Heart left ventricle (tissue), 16 donors: ENCODE measurements at places on chromosomes 6 and 20. TPM values are rescaled to one million over a fixed set of nuclear protein-coding genes. Genes with fewer than 3 reads are reported as not detected.
A peak's percentile ranks its signal among the peaks of the same experiment; 100 is the strongest.

GRCh38 chr20:56952258-56953047, 314.0 kb downstream of the BMP7 start:
- H3K4me1 ChIP-seq = no peaks in the 10 kb centered on the region
- H3K4me3 ChIP-seq = no peak overlapping the region
- H3K27me3 ChIP-seq = peaks cover 65% of the 10 kb centered on the region

GRCh38 chr6:163830641-163831040, 416.1 kb downstream of the QKI start:
- no peak for DNase-seq
- H3K4me1 ChIP-seq = no peaks in the 10 kb centered on the region
- H3K27ac ChIP-seq = no peak overlapping the region
- no peaks in the 10 kb centered on the region for H3K36me3 ChIP-seq
- no peak overlapping the region for H3K4me3 ChIP-seq

Gene MARCKS
- 21.9 TPM for total RNA-seq

Gene SNAI1
- total RNA-seq = 6.7 TPM

GRCh38 chr6:29679962-29680361, 990 bp downstream of the ZFP57 start:
- no peaks in the 10 kb centered on the region for H3K4me1 ChIP-seq
- H3K27ac ChIP-seq = no peak overlapping the region
- no peak for DNase-seq
- peaks cover 8% of the 10 kb centered on the region for H3K27me3 ChIP-seq

DNA sequence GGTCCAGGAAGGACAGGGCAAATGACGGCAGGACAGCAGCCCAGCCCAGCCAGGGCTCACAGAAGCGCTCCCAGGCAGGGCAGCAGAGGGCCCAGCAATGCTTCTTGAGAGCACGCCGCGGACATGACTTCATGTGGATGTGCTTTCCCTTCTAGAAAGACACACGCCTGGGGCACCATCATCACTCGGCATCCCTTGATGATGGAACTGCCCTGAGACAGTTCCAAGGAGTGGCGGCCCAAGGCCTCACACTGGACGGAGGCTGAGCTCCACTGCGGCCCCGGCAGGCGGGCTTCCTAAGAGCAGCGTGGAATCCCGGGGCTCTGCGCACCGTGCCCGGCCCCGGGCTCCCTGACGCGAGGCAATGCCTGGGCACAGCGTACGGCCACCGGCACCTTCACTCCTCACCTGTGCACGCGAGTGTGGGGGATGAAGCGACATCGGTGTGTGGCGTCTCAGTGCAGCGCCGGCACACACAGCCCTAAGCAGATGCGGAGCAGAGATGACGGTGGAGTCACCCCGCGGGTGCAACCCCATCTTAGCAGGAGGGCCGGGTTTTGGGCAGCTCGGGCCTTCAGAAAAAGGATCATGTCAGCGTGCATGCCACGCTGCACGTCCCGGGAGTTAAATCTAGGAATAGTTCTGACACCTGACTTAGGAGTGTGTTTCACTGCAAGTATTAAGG, 86.6 kb downstream of the THBS2 start:
- no peaks in the 10 kb centered on the region for H3K36me3 ChIP-seq
- no peak for DNase-seq
- peak overlapping the region; percentile 83 for H3K27ac ChIP-seq
- H3K4me1 ChIP-seq = peaks cover 15% of the 10 kb centered on the region

Gene HCRTR2
- not detected for total RNA-seq

- DNase-seq = no peak
- H3K36me3 ChIP-seq = no peaks in the 10 kb centered on the region
- no peaks in the 10 kb centered on the region for H3K27me3 ChIP-seq
- no peak overlapping the region for H3K4me3 ChIP-seq
- no peaks in the 10 kb centered on the region for H3K4me1 ChIP-seq
Observed at GRCh38 chr20:32352121-32352720, 5.9 kb upstream of the ASXL1 start.

DNA sequence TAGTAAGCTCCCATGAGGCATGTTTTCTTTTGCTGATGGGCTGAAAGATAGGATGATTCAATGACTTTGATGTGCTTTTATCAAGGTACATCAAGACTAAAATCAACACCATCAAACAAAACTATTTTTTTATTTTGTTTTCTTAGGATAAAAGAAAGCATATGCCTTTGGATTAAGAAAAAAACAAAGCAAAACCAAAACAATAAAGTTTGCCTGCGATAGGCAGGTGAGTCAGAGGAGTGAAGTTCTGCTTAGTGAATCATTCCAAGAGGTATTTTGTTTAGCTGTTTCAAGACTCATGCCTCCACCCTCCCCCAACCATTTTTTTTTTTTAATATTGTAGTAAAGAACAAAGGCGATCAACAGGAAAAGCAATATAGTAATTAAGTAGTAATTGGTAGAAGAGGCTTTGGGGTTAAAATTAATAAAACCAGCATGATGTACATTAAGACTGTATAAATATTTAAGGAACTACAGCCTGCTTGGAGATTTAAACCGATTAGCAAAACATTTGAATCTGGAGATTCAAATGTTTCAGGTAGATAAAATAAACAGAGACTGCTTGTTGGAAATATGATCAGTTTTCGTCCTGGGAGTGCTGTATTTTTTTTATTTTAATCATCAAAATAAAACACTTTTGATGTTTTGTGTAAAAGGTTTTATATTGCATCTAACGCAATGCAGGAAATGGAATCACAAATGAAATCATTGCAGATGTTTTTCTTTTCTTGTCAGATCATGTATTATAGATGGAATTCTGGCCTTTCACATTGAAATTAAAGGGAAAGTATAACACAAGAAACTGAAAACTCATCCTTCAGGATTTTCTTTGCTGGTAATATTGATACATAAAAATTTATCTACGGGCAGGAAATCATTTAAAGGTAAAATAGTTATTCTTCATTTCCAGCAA, 482.3 kb upstream of the MANEA start:
- H3K4me1 ChIP-seq = no peaks in the 10 kb centered on the region
- H3K4me3 ChIP-seq = no peak overlapping the region
- no peak for DNase-seq
- H3K36me3 ChIP-seq = no peaks in the 10 kb centered on the region

- H3K27ac ChIP-seq = no peak overlapping the region
- no peaks in the 10 kb centered on the region for H3K36me3 ChIP-seq
- H3K4me1 ChIP-seq = no peaks in the 10 kb centered on the region
- DNase-seq = no peak
Observed at GRCh38 chr20:20814685-20815084, 102.2 kb upstream of the RALGAPA2 start.

DNA sequence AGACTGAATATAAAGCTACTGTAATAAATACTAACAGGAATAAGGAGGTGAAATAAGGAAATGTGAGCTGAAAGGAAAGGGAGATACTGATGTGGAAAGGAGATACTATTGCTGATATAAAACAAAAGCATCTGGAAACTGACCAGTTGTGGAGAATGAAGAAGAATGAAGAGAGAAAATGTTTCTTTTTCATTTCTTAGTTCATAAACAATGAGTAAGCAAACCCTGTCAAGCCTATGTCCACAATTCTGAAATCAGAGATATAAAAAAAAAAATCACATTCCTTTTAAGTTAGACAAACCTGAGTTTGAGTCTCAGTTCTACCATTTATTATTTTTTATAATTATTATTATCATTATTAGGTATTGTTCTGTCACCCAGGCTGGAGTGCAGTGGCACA, 121.6 kb upstream of the GJE1 start:
- no peak overlapping the region for H3K27ac ChIP-seq
- H3K4me1 ChIP-seq = no peaks in the 10 kb centered on the region
- H3K36me3 ChIP-seq = no peaks in the 10 kb centered on the region
- H3K4me3 ChIP-seq = no peak overlapping the region
- no peak for DNase-seq

DNA sequence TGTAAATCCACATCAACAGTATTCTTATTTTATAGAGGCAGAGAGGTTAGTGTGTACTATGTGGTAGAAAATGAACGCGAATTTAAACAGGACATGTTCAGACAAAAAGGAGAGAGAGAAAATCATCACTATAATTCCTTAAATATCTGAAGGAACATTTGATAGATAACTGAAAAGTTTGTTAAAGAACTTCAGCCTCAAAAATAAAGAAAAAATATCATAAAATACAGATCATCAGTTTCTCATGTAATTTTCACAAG, 169.2 kb downstream of the PTPRK start:
- no peak overlapping the region for H3K27ac ChIP-seq
- H3K4me3 ChIP-seq = no peak overlapping the region
- H3K36me3 ChIP-seq = no peaks in the 10 kb centered on the region

DNA sequence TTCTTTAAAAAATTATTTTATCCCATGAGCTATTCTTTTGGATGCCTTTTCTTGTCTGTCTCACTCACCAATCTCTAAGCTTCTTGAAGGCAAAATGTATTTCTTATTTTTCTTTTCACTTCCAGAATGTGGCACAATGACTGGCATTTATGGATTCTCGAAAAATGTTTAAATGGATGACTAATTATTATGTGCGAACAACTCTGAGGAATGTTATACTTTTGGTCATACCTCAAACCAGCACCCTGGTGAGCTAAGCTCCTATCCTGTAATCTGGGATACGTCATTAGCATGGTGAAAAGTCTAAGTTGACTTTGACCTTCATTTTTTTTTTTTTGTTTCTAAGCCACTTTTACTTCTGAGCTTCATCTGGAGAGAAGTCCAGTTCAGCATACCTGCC, 214.0 kb upstream of the CEP162 start:
- H3K27ac ChIP-seq = no peak overlapping the region
- H3K4me1 ChIP-seq = no peaks in the 10 kb centered on the region
- DNase-seq = no peak
- H3K27me3 ChIP-seq = no peaks in the 10 kb centered on the region
- H3K4me3 ChIP-seq = no peak overlapping the region

DNA sequence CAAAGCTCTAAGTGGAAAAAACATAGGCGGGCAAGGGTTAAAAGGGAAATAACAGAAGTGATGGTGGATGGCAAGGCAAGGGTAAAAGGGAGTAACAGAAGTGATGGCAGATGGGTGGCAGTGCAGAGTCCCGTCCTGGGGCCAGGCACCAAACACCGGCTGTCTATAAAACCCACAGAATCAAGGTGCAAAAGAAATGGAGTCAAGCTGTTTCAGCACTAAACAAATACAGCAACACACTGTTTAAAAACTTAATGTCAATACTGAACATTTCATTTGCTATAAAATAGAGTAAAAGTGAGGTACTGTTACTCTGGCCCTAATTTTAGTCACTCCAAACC, 87.6 kb downstream of the MAN1A1 start:
- no peaks in the 10 kb centered on the region for H3K4me1 ChIP-seq
- H3K27ac ChIP-seq = no peak overlapping the region
- DNase-seq = no peak
- no peaks in the 10 kb centered on the region for H3K36me3 ChIP-seq

Gene FAM50B
- total RNA-seq = 24.8 TPM

GRCh38 chr6:125714441-125715090, 34.9 kb upstream of the HEY2 start:
- H3K27ac ChIP-seq = no peak overlapping the region
- no peak overlapping the region for H3K4me3 ChIP-seq
- H3K27me3 ChIP-seq = no peaks in the 10 kb centered on the region
- H3K4me1 ChIP-seq = no peaks in the 10 kb centered on the region
- no peaks in the 10 kb centered on the region for H3K36me3 ChIP-seq

GRCh38 chr20:23046431-23046830, 3.0 kb downstream of the THBD start:
- peaks cover 14% of the 10 kb centered on the region for H3K27me3 ChIP-seq
- no peaks in the 10 kb centered on the region for H3K36me3 ChIP-seq
- H3K4me3 ChIP-seq = peak overlapping the region; percentile 79
- no peak for DNase-seq
- peak overlapping the region; percentile 84 for H3K27ac ChIP-seq
